CD4-positive, alpha-beta T cell treated with Interleukin-21 for 1 hour (primary cell): ENCODE measurements at places on chromosomes 6 and 20.
A peak's percentile ranks its signal among the peaks of the same experiment; 100 is the strongest.

DNA sequence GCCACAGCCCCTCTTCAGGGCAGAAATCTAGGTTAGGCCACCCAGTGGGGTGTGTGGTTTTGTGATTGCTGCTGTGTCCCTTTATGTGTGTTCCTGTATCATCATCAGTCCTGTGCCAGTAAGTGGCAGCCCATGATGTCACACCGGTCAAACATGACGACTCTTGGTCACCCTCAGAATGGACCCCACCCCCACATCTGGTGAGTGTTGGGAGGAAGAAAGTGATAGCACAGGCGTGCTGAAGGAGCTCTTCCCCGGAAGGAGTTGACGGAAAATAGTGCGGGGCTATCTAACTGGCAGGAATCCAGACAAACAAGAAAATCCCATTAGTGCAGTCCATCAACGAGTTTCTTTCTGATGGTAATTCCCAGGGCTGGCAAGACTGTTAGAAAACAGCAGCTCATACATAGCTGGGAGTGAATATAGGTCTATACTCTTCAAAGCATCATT is 33.4 kb upstream of the IL17A start:
- no peak for DNase-seq

DNA sequence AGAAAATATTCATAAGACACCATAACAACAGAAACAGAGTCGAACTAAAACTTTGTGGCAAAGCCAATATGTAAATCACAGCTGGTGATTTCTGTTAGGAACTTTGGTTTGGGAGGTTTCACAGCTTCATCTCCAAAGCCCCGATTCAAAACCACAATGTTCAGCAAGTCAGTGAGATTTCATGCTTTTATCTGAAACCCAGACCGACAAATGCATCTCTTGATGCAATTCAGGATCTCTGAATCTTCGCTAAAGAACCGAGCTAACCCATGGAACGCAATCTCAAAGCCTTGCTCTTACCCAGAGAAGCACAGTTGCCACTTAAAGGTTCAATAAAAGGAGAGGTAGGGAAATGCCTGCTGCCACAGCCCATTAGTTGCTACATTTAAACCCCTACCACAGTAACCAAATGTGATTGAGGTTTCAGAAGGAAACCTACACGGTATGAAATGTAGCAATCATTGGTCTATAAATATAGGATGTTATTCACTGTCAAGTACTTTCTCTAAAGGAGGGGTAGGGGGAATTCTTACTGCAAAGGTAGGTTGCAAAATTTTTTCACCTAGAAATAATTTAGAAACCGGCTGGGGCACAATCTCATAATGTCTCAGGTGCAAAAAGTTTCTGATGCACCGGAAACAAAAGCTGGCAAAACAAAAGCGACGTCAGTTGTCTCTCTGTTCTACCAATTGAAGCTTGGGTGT is 381.0 kb upstream of the ARID1B start:
- peak; percentile 53 for DNase-seq

- DNase-seq, result no peak
Observed at GRCh38 chr6:90758741-90759140, 171.9 kb upstream of the MAP3K7 start.

DNA sequence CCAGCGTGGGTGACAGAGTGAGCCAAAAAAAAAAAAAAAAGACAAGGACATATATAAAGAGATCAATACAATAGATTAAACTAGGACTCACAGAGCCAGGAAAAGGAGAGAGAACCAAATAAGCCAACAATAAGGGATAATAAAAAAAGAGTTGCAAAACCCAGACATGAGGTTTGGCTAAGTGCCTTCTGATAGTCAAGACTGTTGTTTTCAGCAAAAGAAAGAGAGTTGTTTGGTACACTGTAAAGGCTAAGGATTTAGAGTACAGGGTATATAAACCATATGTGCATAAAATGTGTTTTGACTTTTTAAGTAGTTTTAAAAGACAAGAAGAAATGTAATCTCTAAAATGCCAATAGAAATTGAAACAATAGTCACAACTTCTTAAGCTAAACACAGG is 42.8 kb downstream of the RPF2 start:
- DNase-seq, result no peak

- DNase-seq, result no peak
Observed at GRCh38 chr6:15386756-15387112, 140.9 kb downstream of the JARID2 start.

- DNase-seq, result no peak
Observed at GRCh38 chr6:217048-217659, 75.1 kb upstream of the DUSP22 start.

- DNase-seq, result no peak
Observed at GRCh38 chr6:11761744-11762620, 16.6 kb downstream of the ADTRP start.

- peak; percentile 80 for DNase-seq
Observed at GRCh38 chr6:142886431-142887170, 58.4 kb downstream of the HIVEP2 start.

- no peak for DNase-seq
Observed at GRCh38 chr6:148803979-148804378, 57.1 kb downstream of the UST start.

- peak; percentile 51 for DNase-seq
Observed at GRCh38 chr6:158717341-158718330, 67.8 kb downstream of the SYTL3 start.

- DNase-seq, result no peak
Observed at GRCh38 chr6:133546098-133546497, 304.9 kb downstream of the EYA4 start.

- DNase-seq, result no peak
Observed at GRCh38 chr20:53800883-53801604, 207.4 kb upstream of the ZNF217 start.

DNA sequence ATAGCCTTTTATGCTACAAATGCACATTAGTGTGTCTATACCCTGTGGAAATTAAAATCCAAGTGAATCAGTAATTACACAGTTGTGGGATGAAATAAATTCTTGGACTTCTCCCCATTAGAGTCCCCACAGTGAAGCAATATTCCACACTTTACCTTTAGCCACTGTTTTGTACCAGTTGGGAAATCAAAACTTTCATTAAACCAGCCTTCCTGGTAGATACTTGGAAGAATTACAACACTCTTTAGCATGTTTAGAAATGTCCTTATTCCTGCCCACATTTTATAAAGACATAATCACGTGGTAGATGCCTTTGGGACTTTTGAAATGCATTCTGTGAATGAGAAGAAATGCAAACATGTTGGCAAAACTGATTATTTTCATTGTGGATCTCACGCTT is 49.0 kb upstream of the ANKEF1 start:
- no peak for DNase-seq

GRCh38 chr6:72505446-72505845 is 116.4 kb upstream of the KCNQ5 start:
- DNase-seq, result no peak

- DNase-seq, result no peak
Observed at GRCh38 chr20:60894091-60894490, 358.0 kb upstream of the CDH4 start.
